Right lobe of liver (tissue), 6 donors: ENCODE measurements at places on chromosomes 12 and 14.

GRCh38 chr12:71607494-71608330 is 55.9 kb downstream of the ZFC3H1 start:
- no peak for DNase-seq

GRCh38 chr12:63808631-63809030 is 28.9 kb downstream of the RXYLT1 start:
- DNase-seq: no peak

DNA sequence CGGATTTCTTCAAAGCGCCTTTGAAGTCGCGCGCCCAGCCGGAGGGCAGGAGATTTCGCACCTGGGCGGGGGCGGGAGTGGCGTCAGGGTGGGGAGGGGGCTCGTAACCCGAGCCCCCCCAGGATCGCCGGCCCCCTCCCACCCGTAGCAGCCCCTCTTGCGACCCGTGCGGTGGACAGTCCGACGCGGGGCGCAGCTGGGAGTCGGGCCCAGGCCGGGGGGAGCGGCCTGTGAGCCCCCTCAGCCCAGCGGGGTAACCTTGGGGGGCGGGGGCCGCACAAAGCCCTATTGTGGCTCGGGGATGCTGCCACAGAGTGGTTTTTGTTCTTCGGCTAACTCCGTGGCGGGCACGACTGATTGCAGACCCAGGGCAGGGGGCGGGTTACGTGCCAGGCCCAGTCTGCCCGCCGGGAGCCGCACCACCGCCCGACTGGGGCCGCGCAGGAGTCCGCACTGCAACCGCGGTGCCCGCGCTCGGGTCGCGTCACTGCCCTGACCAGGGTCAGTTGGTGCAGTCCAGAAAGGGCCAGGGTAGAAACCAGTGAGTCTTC is 4.2 kb upstream of the AAAS start:
- DNase-seq: peak; percentile 65

DNA sequence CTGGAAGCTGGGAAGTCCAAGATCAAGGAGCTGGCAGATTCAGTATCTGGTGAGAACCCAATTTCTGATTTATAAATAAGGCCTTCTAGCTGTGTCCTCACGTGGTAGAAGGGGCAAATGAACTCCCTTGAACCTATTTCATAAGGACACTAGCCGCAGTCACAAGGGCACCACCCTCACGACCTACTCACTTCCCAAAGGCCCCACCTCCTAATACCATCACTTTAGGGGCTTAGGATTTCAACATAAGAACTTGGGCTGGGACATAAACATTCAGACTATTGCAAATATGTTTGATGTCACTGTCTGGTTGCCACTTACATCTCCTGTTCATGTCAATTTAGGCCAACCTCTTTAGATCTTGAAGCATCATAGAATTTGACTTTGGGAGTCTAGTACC is 10.8 kb upstream of the CNIH1 start:
- DNase-seq: no peak

DNA sequence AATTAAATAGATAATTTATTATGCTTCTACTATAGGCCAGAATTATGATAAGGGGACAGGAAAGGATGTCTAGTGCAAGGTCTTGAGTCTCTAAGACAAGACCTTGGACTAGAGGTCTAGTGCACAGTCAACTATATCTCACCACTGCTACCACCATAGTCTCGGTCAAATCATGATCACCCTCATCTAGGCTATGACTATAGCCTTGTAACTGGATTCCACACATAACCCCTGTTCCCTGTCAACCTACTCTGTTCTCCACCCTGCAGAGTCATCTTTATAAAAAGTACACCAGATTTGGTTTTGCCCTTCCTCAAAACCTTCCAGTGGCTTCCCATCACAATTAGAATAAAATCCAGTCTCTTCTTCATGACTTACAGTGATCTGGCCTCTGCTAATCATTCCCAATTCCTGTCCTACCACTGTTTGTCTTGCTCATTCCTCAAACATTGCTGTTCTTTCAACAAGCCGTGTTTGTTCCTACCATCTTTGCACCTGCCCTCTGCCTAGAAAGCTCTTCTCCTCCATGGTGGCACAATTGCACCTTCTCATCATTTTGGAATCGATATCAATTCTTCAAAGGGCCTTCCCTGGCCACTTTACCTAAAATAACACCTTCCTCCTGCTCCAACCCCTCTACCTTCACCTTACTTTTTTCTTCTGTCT is 169.4 kb downstream of the FOXN3 start:
- DNase-seq: no peak

DNA sequence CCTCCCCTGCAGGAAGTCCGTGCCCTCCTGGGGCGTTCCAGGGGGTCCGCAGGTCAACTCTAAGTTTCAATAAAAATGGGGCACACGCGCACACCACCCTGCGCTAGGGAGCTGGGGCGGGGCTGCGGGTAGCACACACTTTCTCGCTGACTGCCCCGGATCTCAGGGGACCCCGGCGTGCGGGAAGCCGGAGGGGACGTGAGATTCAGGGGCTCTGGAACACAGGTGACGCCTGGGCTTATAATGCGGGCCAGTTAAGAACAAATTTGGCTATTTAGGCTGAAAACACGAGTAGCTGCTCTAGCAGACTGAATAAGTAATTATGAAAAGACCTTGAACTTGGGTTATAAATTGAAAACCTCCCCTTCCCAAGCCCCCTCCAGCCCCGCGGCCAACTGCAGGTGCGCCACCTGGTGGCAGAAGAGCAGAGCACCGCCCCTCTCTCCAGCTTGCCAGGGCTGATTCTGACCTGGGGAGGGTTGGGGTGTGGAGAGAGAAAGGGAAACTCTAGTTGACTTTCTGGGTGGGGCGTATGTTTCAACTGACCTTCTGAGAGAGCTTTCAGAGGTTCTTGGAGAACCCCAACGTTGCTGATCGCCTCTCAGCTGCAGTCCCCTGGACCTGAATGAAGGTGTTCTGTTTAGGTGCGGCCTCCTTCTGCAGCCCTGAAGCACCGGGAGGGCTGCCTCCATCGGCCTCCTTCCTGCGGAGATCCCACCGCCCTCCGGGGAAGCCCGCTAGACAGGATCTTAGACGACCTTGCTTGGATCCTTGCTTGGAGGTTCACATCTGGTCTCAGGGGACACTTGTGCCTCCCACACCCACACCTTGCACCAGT is 118.4 kb upstream of the EVL start:
- DNase-seq: peak; percentile 56

DNA sequence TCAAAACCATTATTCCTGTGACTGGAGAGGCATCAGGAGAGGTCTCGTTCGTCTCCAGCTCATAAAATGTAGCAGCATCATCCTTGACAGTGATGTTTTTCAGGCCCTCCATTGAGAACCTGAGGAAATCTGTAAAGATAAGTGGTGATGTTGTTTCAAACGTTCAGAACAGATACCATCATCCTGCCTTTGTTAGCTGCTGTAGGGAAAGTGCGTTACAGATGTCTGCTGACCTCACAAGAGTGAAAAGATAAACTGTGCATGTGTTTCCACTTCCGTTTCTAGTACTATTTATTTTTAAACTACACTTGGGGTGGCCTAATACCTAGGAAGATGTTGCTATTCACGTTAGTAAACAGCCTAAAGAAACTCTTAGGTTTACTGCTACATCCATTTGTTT is 28.4 kb downstream of the BCL2L14 start:
- no peak for DNase-seq

GRCh38 chr12:104501660-104502059 is 44.9 kb downstream of the CHST11 start:
- DNase-seq: no peak
